ENCODE measurements at places on chromosomes 12 and 14.

GRCh38 chr14:68364792-68365192 lies 428.1 kb downstream of the ZFP36L1 start:
- H3K27me3 ChIP-seq: no peaks in the 10 kb centered on the region
- H3K27ac ChIP-seq: peak overlapping the region; percentile 13
- H3K4me1 ChIP-seq: no peaks in the 10 kb centered on the region
- H3K36me3 ChIP-seq: no peaks in the 10 kb centered on the region

DNA sequence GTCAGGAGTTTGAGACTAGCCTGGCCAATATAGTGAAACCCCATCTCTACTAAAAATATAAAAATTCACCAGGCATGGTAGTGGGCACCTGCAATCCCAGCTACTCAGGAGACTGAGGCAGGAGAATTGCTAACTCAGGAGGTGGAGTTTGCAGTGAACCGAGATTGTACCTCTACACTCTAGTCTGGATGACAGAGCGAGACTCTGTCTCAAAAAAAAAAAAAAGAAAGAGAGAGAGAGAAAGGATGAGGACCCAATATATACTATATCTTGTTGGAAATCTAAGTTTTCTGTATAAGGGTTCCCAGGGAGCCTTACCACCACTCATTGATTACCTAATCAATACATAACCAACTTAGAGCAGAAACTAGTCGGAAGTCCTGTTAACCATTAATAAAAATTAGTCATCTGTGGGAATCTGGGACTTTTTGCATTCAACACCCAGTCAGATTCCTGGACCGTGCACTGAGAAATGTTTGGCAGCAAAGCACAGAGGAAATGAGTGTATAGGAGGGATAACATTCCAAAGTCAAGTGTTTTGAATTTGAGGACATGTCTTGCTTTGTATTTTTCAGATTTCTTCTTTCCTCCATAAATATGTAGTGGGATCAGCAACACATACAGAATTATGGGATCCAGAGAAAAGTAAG lies 44.8 kb upstream of the NR2C1 start:
- DNase-seq: no peak
- no peak overlapping the region for H3K27ac ChIP-seq
- peaks cover 5% of the 10 kb centered on the region for H3K4me1 ChIP-seq
- no peak overlapping the region for H3K4me3 ChIP-seq
- H3K36me3 ChIP-seq: no peaks in the 10 kb centered on the region

GRCh38 chr12:54749191-54749818 lies 101.1 kb upstream of the DCD start:
- no peak overlapping the region for H3K4me3 ChIP-seq
- H3K4me1 ChIP-seq: no peaks in the 10 kb centered on the region
- no peak overlapping the region for H3K27ac ChIP-seq
- H3K27me3 ChIP-seq: no peaks in the 10 kb centered on the region

- no peaks in the 10 kb centered on the region for H3K4me1 ChIP-seq
- no peak overlapping the region for H3K4me3 ChIP-seq
- H3K27me3 ChIP-seq: no peaks in the 10 kb centered on the region
- no peak overlapping the region for H3K27ac ChIP-seq
- no peaks in the 10 kb centered on the region for H3K36me3 ChIP-seq
Observed at GRCh38 chr12:74334780-74335179, 202.9 kb upstream of the ATXN7L3B start.

- no peak overlapping the region for H3K27ac ChIP-seq
- DNase-seq: peak; percentile 51
- H3K4me3 ChIP-seq: no peak overlapping the region
- H3K36me3 ChIP-seq: no peaks in the 10 kb centered on the region
Observed at GRCh38 chr12:102948941-102949352, 8.5 kb upstream of the ASCL1 start.

GRCh38 chr12:26878661-26879119 lies 45.7 kb upstream of the ITPR2 start:
- no peaks in the 10 kb centered on the region for H3K27me3 ChIP-seq
- no peaks in the 10 kb centered on the region for H3K4me1 ChIP-seq
- H3K27ac ChIP-seq: no peak overlapping the region
- no peak for DNase-seq
- no peaks in the 10 kb centered on the region for H3K36me3 ChIP-seq
- no peak overlapping the region for H3K4me3 ChIP-seq

DNA sequence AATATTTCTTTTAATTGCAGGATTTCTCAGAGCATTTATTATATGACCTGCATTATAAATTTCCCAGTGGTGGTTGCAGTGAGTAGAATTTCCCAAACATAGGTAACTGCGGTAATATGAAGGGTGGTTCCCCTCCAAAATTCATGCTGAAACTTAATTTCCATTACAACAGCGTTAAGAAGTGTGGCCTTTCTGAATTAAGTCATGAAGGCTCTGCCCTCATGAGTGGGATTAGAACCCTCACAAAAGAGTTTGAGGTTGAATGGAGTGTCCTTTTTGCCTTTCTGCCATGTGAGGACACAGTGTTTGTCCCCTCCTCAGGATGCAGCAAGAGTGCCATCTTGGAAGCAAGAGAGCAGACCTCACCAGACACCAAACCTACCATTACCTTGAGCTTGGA lies 233.6 kb downstream of the KTN1 start:
- no peaks in the 10 kb centered on the region for H3K27me3 ChIP-seq
- no peak overlapping the region for H3K27ac ChIP-seq
- H3K4me1 ChIP-seq: no peaks in the 10 kb centered on the region
- no peaks in the 10 kb centered on the region for H3K36me3 ChIP-seq

DNA sequence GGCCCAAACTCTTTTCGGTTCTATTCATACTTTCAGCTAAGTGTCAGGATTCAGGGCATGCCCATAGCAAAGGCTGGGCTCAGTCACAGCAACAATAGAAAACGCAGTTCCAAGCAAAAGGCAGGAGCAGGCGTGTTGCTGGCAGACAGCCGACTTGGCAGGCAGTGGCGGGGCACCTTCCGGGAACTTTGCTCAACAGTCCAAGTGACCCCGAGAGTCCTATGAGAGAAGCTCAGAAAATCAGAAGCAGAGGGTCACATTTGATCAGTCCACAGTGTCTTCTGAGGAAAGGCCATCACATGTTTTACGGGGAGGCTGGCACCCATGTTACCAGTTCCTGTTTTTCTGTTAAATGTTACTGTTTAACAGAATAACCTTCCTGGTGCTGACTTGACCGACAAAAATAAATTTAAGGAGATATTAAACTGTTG lies 115.0 kb downstream of the DACT1 start:
- H3K4me1 ChIP-seq: no peaks in the 10 kb centered on the region
- H3K27ac ChIP-seq: no peak overlapping the region
- no peak for DNase-seq
- H3K36me3 ChIP-seq: no peaks in the 10 kb centered on the region

DNA sequence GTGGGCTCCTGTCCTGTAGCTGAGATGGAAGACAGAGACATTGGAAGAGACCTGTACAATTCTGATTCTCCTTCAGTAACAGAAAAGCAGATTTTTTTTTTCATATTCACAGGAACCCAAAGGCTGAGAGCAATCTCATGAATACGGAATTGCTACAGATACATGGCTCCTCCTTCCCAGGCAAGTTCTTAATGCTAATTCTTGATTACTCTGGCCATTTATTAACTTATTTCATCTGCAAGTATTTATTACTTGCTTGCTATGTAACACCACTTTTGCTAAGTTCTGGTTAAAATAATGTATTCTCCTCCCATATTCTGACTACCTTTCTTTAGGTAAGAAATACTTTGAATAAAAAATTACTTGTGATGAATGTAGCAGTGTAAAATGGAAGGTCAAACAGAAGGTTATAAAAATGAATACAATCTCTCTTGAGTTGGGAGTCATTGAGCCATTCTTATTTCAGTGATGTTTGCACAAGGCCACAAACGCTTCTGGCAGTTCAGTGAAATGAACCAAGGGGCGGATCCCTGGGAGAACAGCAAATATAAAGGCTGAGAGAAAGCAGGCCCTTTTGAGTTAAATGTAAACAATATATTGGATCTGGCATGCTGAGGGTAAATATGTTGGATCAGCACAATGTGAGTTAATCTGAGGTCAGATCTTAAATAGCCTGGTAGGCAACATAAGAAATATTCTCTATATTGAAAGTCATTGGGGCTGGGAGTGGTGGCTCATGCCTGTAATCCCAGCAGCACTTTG lies 37.6 kb downstream of the MUCL1 start:
- no peak overlapping the region for H3K27ac ChIP-seq
- DNase-seq: no peak
- H3K27me3 ChIP-seq: no peaks in the 10 kb centered on the region
- no peaks in the 10 kb centered on the region for H3K36me3 ChIP-seq

DNA sequence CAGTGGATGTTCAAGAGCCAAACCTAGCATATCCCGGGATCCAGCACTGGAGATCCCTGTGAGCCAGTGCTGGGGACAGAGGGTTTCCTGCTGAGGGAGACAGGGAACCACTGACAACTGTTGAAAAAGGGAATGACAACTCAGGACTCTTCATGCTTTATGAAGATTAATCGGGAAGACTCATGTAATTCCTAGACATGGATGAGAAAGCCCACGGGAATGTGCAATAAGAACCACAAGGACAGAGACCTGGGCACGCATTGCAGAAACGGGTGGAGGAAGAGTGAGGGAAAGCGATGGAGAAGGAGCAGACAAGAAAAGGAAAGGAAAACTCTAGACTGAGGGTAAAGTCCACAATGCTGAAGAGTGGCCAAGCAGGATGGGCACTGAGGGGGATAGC lies 296.0 kb downstream of the PCNX1 start:
- no peaks in the 10 kb centered on the region for H3K27me3 ChIP-seq
- no peaks in the 10 kb centered on the region for H3K4me1 ChIP-seq
- H3K4me3 ChIP-seq: no peak overlapping the region

DNA sequence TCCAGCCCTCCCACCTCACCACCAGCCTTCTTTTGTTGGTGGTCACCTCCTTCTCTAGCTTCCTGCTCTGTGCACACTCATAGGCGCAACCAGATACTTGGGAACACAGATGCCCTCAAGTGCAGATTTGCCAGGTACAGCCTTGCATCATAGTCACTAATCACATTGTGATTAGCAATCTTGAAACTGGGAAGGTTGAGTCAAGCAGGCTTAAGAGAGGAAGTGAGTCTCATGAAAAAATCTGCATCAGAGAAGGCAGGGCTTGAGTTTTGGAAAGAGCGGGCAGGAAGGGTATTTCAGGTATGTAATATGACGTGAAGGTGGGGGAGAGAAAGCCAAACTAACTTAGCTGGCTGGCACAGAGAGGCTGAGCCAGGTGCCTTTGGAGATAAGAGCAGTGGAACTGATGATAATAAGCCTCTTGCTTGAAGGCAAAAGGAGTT lies 2.7 kb upstream of the RABGGTA start:
- H3K4me3 ChIP-seq: no peak overlapping the region
- no peaks in the 10 kb centered on the region for H3K36me3 ChIP-seq
- no peak overlapping the region for H3K27ac ChIP-seq
- H3K4me1 ChIP-seq: no peaks in the 10 kb centered on the region
- H3K27me3 ChIP-seq: no peaks in the 10 kb centered on the region

- H3K27me3 ChIP-seq: peaks cover 27% of the 10 kb centered on the region
- no peaks in the 10 kb centered on the region for H3K4me1 ChIP-seq
- H3K4me3 ChIP-seq: no peak overlapping the region
- H3K27ac ChIP-seq: no peak overlapping the region
- no peaks in the 10 kb centered on the region for H3K36me3 ChIP-seq
Observed at GRCh38 chr12:49962861-49963765, 1.4 kb downstream of the AQP5 start.

DNA sequence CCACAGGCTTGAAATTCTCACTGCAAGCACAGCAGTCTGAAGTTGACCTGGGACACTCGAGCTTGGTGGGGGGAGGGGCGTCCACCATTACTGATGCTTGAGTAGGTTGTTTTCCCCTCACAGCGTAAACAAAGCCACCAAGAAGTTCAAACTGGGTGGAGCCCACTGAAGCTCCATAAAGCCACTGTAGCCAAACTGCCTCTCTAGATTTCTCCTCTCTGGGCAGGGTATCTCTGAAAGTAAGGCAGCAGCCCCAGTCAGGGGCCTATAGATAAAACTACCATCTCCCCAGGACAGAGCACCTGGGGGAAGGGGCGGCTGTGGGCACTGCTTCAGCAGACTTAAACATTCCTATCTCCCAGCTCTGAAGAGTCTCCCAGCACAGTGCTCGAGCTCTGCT lies 31.7 kb upstream of the ST8SIA1 start:
- peak; percentile 6 for DNase-seq
- H3K4me1 ChIP-seq: no peaks in the 10 kb centered on the region
- no peaks in the 10 kb centered on the region for H3K36me3 ChIP-seq
- H3K4me3 ChIP-seq: no peak overlapping the region
- no peaks in the 10 kb centered on the region for H3K27me3 ChIP-seq

DNA sequence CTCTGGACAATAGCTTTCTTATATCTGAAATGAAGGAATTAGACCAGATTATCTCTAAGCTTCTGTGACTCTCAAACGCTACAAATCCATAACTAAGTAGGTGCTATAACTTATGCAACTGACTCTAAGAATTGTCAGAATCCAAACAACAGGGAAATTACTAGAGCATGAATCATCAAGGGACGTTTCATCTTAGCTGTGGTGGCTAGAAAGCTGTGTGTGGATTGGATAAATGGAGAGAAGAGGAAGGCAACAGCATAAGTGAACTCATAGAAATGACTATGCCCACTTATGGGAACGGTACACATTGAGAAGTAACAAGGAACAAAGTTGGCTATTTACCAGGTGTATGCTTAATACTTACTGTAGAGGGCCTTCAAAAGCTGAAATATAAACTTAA lies 96.0 kb upstream of the NEDD1 start:
- no peaks in the 10 kb centered on the region for H3K36me3 ChIP-seq
- H3K27ac ChIP-seq: no peak overlapping the region
- H3K27me3 ChIP-seq: no peaks in the 10 kb centered on the region
- DNase-seq: peak; percentile 69

- no peak for DNase-seq
- peaks cover 2% of the 10 kb centered on the region for H3K4me1 ChIP-seq
- no peaks in the 10 kb centered on the region for H3K27me3 ChIP-seq
- no peak overlapping the region for H3K27ac ChIP-seq
Observed at GRCh38 chr12:6939191-6939540, 4.5 kb upstream of the RNU7-1 start.

- no peak overlapping the region for H3K4me3 ChIP-seq
- H3K4me1 ChIP-seq: no peaks in the 10 kb centered on the region
- DNase-seq: no peak
- no peaks in the 10 kb centered on the region for H3K27me3 ChIP-seq
- no peaks in the 10 kb centered on the region for H3K36me3 ChIP-seq
Observed at GRCh38 chr12:13032164-13032563, 12.0 kb upstream of the FAM234B start.

- DNase-seq: no peak
- no peak overlapping the region for H3K4me3 ChIP-seq
- no peaks in the 10 kb centered on the region for H3K4me1 ChIP-seq
- H3K27ac ChIP-seq: no peak overlapping the region
- H3K36me3 ChIP-seq: peaks cover 13% of the 10 kb centered on the region
- no peaks in the 10 kb centered on the region for H3K27me3 ChIP-seq
Observed at GRCh38 chr12:117158911-117159553, 31.2 kb downstream of the FBXO21 start.
